ENCODE measurements at places on chromosomes 3 and 15. TPM values are rescaled to one million over a fixed set of nuclear protein-coding genes. Genes with fewer than 3 reads are reported as not detected.

IL12A gene
- total RNA-seq: 6.4 TPM

FETUB gene
- total RNA-seq: not detected

RARB gene
- 31.2 TPM for total RNA-seq

FBXW12 gene
- total RNA-seq: not detected

DCP1A gene
- total RNA-seq: 8.7 TPM

PPP4R2 gene
- 86.8 TPM for total RNA-seq

AMIGO3 gene
- total RNA-seq: 0.32 TPM

CXCR6 gene
- not detected for total RNA-seq

NANOGP8 gene
- total RNA-seq: not detected
